A172 (cell line): ENCODE measurements at places on chromosomes 2 and 18. TPM values are rescaled to one million over a fixed set of nuclear protein-coding genes. Genes with fewer than 3 reads are reported as not detected.

The TEKT4 gene
- not detected in 2 replicates for total RNA-seq

The ANTXR1 gene
- total RNA-seq, result 57.0 and 83.5 TPM in 2 replicates

The SLC19A3 gene
- 0.07 and 0.10 TPM in 2 replicates for total RNA-seq

The LYG2 gene
- total RNA-seq, result not detected in 2 replicates

The MYCN gene
- not detected in 2 replicates for total RNA-seq

The FIGLA gene
- total RNA-seq, result not detected in 2 replicates

The GAL3ST2 gene
- not detected in 2 replicates for total RNA-seq

The EMILIN1 gene
- 0.10 and 0.47 TPM in 2 replicates for total RNA-seq

The ILKAP gene
- 21.2 and 22.2 TPM in 2 replicates for total RNA-seq

The REEP1 gene
- 7.8 and 10.3 TPM in 2 replicates for total RNA-seq

The TMBIM1 gene
- 154 and 170 TPM in 2 replicates for total RNA-seq

The DYSF gene
- 10.6 and 13.6 TPM in 2 replicates for total RNA-seq

The CPLX4 gene
- not detected in 2 replicates for total RNA-seq

The NOL4 gene
- not detected in 2 replicates for total RNA-seq

The ALK gene
- total RNA-seq, result 0.07 and 0.26 TPM in 2 replicates

The UGT1A3 gene
- not detected in 2 replicates for total RNA-seq

The GRP gene
- not detected in 2 replicates for total RNA-seq

The GALNT14 gene
- total RNA-seq, result not detected in 2 replicates

The DOK6 gene
- not detected in 2 replicates for total RNA-seq

The VPS4B gene
- total RNA-seq, result 33.8 and 41.8 TPM in 2 replicates

The CCL20 gene
- total RNA-seq, result not detected in 2 replicates

The CRYGC gene
- not detected in 2 replicates for total RNA-seq

The CYS1 gene
- 4.0 and 5.9 TPM in 2 replicates for total RNA-seq

The ARHGEF4 gene
- 6.6 and 12.2 TPM in 2 replicates for total RNA-seq

The TCF23 gene
- not detected in 2 replicates for total RNA-seq

The GCG gene
- not detected in 2 replicates for total RNA-seq

The ANKRD29 gene
- 3.8 and 4.0 TPM in 2 replicates for total RNA-seq

The TDRD15 gene
- not detected in 2 replicates for total RNA-seq

The MAP3K19 gene
- not detected in 2 replicates for total RNA-seq

The PJVK gene
- total RNA-seq, result 0.31 and 0.55 TPM in 2 replicates

The NOSTRIN gene
- total RNA-seq, result 1.6 TPM in 1 of 2 replicates, not detected in the other

The KCNG2 gene
- total RNA-seq, result not detected in 2 replicates
